CD4-positive, alpha-beta T cell treated with Interleukin-10 for 1 hour (primary cell): ENCODE measurements at places on chromosomes 1 and 21.

DNA sequence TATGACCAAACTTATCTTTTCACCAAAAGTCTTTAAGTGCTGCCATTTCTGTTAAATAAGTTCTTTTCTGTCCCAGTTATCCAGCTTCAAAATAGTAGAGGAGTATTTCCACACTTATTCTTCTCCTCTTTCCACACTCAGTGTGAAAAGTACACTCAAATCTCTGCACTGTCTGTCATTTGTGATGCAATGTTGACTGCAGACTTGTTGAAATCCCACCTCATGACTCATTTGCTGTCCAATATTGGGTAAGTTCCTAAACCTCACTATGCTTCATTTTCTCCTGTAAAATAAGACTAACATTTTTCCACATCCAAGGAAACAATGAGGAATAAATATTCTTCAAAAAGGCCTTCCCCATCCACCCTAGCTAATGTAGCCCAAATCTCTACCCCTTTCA, 17.5 kb downstream of the LRRIQ3 start:
- no peak for DNase-seq

DNA sequence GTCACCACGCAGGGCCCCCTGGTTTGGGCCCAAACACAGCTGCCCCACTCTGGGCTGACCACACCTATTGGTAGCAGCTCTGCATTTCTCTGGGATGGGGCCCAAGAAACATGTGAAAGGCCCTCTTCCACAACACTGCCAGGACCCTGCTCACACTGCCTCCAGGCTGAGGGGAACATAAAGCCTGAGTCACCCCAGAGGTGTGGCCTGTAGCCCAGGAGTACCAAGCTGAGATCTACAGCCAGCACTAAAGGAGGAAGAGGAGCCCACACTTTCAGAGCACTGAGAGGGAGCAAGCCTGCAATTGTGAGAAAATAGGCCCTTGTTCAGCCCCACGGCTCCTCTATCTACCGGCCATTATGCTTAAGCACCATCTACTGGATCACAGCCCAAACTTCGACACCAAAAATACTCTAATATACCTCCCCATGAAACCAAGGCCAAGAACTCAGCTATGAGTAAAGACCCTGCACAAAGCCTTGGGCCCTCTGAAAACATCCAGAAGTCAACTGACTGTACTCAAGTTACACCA, 14.4 kb upstream of the OR2T10 start:
- DNase-seq = no peak

- DNase-seq = no peak
Measured at GRCh38 chr1:178579562-178579961, 66.7 kb downstream of the TEX35 start.

DNA sequence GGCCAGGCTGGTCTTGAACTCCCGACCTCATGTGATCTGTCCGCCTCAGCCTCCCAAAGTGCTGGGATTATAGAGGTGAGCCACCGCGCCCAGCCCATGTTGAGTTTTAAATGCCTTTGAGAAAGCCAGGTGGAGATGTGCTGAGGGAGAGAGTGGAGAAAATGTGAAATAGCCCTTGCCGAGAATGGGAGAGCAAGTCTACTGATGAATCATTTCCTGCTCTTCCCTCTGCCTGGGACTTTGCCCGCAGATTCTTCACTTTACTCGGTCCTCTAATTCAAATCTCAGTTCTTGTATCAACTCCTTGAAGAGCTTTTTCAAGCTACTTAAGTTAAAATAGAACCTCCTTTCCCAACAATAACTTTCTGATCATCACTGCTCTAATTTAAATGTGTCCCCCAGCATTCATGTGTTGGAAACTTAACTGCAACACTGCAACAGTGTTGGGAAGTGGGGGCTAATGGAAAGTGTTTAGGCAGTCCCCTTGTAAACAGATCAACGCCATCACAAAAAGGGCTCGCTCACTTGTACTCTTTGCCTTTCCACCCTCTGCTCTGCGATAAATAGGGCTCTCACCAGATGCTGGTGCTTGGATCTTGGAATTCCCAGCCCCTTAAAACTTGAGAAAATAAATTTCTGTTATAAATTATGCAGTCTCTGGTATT, 27.8 kb downstream of the OSBPL9 start:
- no peak for DNase-seq

DNA sequence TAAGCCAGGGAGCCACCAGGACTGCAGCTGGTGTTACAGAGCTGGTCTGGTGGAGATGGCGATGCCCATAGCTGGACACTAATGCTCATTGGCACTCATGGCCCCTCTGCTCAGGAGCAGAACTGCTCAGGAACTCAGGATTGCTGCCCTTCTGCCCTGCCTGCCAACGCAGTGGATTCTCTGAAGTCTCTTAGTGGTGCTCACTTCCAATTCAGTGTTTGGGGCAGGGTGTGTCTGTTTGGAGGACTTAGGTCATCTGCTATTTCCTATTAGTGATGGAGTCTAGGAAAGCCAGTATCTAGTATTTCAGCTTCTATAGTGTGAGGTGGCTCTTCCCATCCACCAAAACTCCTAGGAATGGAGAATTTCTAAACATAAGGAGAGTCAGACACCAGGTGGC, 29.1 kb downstream of the S100A10 start:
- no peak for DNase-seq

- DNase-seq = no peak
Measured at GRCh38 chr1:113094506-113094905, 21.5 kb downstream of the LRIG2 start.

GRCh38 chr1:100528871-100529270, 9.1 kb upstream of the GPR88 start:
- DNase-seq = no peak
